ENCODE measurements at places on chromosomes 1 and 21.

DNA sequence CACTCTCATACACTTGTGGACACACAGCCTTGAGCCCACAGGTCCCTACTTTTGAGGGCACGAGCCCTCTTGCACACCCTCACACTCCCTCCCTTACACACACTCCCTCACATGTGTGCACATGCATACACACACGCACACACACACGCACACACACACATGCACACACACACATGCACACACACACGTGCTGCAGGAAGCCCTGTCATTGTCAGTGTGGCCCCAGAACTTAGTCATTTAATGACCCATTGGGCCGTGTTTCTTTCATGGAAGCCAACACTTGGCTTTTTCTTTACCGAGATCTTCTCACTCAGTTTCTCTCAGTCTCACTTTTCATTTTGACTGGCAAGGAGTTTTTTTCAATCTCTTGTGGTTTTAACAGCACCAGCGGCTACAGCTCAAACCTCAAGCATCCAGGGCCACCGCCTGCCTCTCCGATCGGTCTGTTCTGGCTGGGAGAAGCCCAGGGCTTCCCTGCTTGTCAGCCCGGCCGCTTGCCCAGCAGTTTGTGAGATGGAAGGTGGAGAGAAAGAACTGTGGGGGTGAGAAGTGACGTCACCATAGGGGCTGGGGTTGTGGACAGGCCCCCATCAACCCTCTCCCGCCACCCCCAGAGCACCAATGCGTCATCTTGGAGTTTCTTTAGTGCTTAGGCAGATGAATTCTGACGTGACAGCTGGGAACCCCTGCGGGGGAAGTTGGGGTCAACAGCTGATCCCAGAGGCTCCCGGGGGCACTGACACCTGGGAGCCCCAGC is 15.8 kb upstream of the TNFRSF8 start:
- no peak for DNase-seq

- no peak for DNase-seq
Observed at GRCh38 chr1:105416261-105416660, 1640.2 kb upstream of the PRMT6 start.

GRCh38 chr1:172308577-172308976 is 111.9 kb upstream of the C1orf105 start:
- DNase-seq, result peak; percentile 22

GRCh38 chr21:41711416-41712007 is 55.3 kb downstream of the RIPK4 start:
- DNase-seq, result no peak

- DNase-seq, result no peak
Observed at GRCh38 chr21:39654951-39655350, 42.2 kb downstream of the B3GALT5 start.

GRCh38 chr1:31073044-31073443 is 7.5 kb upstream of the PUM1 start:
- no peak for DNase-seq

DNA sequence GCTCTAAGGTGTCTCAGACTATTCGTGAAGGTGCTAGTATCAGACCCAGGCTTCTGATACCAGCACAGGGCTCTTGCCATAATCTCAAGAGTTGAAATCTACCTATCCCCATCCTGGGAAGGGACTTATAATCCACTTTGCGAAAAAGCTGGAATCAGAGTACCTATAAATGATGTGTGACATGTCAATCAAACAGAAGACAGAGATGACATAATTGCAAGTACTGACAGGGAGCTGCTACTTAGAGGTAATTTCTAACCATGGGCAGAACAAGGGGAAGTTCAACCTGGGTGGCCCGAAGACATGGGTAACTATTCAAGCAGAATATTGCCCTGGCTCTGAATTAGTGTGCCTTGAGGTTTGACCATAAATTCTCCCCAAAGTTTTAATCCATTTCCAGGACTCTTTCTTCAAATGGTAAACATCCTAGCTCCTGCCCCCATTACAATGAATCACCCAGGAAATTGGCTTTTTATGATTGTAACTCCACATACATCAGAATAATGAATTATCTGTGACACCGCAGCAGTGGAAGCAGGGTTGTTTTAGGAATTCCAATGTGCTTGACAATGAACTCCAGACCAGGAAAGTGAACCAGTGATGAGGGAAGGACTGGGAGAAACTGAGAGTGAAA is 37.2 kb downstream of the KANK4 start:
- no peak for DNase-seq

DNA sequence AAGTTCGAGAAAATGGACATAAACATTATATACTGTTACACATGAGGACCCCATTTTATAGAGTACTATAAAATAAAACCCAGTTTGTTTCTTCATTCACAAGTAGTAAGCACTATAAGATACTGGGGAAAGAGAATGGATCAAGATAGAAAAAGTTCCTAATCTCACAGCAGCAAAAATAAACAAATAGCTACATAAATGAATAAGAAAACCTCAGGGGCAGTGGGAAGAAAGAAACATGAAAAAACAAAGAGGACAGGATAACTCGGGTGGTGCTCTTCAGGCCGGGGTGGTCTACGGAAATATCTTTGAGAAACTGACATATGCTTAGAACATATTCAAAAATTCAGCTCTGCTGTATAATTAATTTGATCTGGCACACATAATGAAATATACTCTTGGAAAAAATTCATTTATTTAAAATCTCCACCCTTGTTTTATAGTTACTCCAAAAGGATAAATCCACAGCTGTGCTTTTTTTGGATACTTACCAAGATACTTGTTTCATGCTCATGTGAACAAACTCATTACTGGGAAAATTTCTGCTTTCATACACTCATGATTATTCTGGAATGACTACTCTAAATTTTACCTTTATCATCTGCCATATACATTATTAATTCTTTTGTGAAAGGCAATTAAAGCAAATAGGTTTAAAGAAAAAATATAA is 20.0 kb downstream of the CEP170 start:
- DNase-seq, result no peak

DNA sequence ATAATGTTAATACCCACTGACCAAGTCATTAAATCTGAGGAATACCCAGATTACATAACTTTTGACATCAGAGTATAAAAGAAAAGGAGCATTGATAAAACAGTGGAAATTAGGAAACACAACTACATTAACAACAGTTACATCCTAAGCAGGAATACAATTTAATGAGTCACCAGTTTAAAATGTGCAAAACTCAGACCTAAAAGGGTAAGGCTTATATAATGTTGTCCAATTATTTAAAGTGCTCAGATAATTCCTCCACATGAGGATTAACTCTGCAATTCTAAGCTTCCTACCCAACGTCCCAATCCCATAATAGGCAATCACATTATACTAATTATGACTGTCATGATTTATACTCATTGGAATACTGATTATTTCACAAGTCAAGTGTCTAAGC is 50.5 kb downstream of the ABL2 start:
- no peak for DNase-seq

GRCh38 chr1:74334147-74334546 is 99.0 kb downstream of the TNNI3K start:
- DNase-seq, result no peak

GRCh38 chr1:164712131-164713036 is 153.4 kb downstream of the PBX1 start:
- no peak for DNase-seq

- no peak for DNase-seq
Observed at GRCh38 chr1:33818071-33818470, 45.8 kb upstream of the HMGB4 start.

- no peak for DNase-seq
Observed at GRCh38 chr1:89611721-89612120, 21.2 kb upstream of the LRRC8C start.

- no peak for DNase-seq
Observed at GRCh38 chr1:175182201-175182746, 10.3 kb downstream of the KIAA0040 start.

- DNase-seq, result no peak
Observed at GRCh38 chr1:206679738-206680211, 4.9 kb upstream of the MAPKAPK2 start.

DNA sequence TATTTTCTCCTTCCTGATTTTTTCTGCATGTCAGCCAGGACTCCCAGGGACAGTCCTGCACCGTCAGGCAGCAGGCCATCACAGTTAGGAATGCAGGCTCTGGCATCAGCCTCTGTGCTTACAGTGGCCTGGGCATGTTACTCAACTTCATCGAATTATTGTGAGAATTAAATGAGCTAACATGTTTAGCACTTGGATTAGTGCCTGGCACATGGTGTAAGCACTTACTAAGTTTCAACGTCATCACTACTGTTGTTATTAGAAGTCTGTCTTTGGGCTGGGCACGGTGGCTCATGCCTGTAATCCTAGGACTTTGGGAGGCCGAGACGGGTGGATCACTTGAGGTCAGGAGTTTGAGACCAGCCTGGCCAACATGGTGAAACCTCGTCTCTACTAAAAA is 45.1 kb downstream of the SCCPDH start:
- DNase-seq, result no peak

DNA sequence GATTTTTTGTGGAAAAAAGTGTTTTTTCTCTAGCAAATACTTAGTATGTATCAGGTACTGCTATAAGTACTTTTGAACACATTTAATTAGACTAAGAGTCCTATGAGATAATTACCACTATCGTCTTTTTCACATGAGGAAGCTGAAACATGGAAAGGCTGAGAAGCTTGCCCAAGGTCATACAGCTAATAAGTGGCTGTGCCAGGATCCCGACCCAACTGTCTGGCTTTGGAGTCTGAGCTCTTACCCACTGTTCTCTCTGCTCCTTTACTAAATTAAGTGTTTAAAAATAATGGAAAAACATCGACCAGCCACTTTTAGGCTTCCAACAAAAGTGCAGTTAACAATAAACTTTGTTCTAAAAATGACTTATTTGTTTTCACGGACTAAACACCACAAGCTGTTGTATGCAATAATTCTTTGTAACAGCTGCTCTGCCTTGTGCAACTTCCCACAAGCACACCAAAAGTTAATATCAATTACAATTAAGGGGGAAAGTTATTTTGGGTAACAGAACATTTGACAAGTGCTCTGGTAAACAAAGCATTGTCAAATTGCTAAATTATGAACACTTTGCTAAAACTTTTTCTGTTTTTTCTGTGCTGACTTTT is 75.7 kb downstream of the CRB1 start:
- DNase-seq, result no peak

DNA sequence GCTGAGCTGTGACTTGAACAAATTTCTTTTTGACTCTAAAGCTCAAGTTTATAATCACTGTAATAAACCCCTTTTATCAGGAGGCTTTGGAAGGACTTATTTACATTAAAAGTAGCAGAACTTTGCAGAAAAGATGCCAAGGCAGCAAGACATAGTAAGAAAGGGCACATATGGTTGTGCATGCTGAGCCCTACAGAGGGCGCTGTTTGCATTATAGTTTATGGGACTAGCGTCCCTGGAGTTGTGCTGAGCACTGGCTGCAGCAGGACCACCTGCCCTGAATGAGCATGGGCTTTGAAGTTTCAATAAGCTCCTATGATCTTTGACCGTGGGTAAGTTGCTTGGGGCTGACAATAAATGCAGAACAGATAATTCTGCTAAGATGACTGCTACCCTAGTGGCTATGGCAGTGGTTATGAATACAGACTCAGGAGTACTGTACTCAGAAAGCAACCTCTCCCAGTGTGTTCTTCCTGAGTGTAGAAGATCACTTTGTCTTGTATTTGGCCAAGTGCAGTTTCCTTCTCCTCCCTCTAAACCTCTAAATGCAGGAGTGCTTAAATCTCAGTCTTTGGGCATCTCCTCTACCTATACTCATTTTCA is 45.4 kb upstream of the USP1 start:
- DNase-seq, result no peak

- no peak for DNase-seq
Observed at GRCh38 chr1:168035345-168035744, 98.5 kb upstream of the MPC2 start.

- no peak for DNase-seq
Observed at GRCh38 chr1:214397497-214397896, 116.5 kb downstream of the SMYD2 start.

GRCh38 chr21:42480736-42481135 is 15.3 kb downstream of the RSPH1 start:
- DNase-seq, result no peak

- DNase-seq, result no peak
Observed at GRCh38 chr1:248852481-248853405, 6.1 kb downstream of the ZNF692 start.

DNA sequence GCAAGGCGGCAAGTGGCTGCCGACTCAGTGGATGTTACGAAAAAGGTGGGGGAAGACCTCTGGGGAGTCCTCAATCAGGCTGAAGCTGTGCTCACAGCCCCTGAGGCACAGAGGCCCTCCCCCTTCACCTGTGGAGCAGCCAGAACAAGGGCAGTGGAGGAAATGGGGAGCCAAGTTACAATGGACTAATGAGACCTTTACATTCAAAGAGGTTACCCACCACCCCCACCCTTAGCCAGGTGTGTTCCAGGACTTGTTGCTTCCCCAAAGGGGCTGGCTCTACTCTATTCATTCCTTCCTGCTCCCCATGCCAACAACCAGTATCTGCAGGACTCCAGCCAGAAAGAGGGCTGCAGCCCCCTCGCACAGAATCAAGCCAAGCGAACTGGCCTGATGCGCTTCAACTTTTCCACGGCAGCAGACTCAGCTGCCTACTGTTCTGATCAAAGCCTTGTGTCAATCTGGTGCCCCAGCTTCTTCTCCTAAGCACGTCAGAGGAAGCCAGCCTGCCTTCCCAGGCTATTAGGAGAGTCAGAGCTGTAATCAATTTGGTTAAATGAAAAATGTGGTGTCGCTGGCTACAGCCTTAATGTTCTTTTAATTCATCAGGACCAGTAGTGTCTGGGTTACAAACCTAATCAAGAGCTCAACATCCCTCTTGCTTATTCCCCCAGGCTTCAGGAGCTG is 1.8 kb upstream of the SYT2 start:
- DNase-seq, result no peak

GRCh38 chr1:11455967-11456570 is 22.9 kb upstream of the DISP3 start:
- DNase-seq, result no peak

- DNase-seq, result peak; percentile 21
Observed at GRCh38 chr1:56626546-56626945, 18.6 kb upstream of the PRKAA2 start.

GRCh38 chr1:235858766-235859165 is 7.9 kb downstream of the LYST start:
- DNase-seq, result no peak

DNA sequence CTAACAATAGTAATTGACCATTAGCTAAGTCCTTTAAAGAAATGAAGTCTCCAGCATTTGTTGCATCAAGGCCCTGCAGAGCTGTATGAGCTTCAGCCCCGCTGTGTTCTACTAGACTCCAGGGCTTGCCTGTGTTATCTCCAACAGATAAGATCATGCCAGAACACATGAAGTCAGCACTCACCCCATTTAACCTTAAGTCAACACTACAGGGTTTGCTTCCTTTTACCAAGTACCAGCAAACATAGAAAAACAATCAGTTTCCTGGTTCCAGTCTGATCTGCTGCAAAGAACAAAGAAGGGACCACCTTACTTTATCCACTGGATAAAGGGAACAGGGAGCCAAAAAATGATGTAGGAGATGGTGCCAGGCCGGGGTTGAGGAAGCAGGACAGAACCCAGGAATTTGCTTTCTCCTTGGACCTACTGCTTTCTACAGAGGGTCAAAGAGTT is 41.3 kb upstream of the ENAH start:
- peak; percentile 28 for DNase-seq

- no peak for DNase-seq
Observed at GRCh38 chr1:231420299-231420958, 1.7 kb downstream of the EGLN1 start.

Data from hepatic stellate cell (primary cell).